ENCODE measurements at places on chromosomes 2 and 18.

DNA sequence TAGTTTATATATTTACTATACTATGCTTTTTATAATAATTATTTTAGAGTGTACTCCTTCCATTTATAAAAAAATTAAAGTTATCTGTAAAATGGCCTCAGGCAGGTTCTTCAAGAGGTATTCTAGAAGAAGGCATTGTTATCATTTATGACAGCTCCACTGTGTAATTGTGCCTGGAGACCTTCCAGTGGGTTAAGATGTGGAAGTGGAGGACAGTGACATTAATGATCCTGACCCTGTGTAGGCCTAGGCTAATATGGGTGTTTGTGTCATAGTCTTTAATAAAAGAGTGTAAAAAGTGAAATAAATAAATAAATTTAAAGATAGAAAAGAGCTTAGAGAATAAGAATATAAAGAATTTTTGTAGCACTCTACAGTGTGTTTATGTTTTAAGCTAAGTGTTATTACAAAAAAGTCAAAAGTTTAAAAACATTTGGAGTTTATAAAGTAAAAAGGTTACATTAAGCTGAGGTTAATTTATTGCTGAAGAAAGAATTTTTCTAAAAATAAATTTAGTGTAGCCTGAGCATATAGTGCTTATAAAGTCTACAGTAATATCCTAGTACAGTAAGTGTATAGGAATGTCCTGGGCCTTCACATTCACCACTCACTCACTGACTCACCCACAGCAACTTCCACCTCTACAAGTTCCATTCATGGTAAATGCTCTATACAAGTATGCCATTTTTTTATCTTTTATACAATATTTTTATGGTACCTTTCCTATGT is 190.0 kb upstream of the SESTD1 start:
- no peak for DNase-seq

- DNase-seq: no peak
These were observed 102.5 kb upstream of the RASGRP3 start for GRCh38 chr2:33373986-33374385.

GRCh38 chr2:151862700-151863099 is 34.5 kb upstream of the ARL5A start:
- no peak for DNase-seq

- DNase-seq: no peak
These were observed 27.9 kb downstream of the PIEZO2 start for GRCh38 chr18:11121443-11121849.

DNA sequence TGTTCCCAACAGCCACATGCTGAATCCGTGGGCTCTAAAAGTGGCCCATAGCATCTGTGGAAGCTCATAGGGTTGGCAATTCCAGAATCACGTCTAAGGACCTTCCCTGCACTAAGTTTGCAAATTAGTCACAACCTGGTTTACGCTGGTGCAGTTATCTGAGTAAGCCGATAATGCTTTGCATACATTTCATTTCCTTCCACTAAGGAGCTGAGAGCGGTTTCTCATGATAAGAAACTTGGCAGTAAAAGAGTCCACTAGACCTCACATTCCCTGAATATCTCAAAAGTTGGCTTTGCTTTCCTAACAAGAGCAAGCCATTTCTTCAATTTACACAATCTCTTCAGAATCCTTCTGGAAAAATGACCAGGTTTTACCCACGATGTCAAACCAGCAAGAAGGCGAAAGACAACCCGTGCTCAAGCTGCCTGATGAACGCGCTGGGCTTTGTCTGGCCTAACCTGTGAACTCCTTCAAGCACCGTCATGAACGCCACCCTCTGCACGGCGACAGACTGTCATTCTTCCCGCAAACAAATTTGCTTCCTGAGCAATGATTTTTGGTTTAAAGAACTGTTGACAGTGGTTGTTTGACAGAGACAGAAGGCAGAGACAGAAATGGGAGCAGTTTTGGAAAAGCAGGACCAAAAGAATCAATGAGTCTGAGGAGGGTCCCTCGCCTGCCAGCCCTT is 73.0 kb upstream of the COPS8 start:
- no peak for DNase-seq

GRCh38 chr2:74522516-74522915 is 3.5 kb downstream of the DQX1 start:
- DNase-seq: no peak

- DNase-seq: no peak
These were observed 32.6 kb upstream of the BCL11A start for GRCh38 chr2:60586081-60586480.

DNA sequence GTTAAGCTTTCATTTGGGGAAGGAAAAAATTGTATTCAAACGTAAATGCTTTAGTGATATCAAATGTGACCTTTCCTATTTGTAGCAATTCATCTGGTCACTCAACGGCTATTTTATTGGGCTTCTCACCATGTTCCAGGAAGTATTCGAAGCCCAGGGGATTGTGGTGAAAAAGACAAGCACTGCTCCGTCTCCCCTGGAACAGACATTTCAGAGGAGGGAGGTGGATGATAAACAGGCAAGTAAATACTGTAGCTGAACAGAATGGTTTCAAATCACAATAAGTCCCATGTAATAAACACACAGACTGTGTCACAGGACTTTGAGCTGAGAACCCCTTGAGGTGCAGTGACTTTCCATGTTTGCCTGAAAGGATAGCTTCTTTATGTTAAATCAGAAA is 464.7 kb upstream of the HNRNPA3 start:
- no peak for DNase-seq

DNA sequence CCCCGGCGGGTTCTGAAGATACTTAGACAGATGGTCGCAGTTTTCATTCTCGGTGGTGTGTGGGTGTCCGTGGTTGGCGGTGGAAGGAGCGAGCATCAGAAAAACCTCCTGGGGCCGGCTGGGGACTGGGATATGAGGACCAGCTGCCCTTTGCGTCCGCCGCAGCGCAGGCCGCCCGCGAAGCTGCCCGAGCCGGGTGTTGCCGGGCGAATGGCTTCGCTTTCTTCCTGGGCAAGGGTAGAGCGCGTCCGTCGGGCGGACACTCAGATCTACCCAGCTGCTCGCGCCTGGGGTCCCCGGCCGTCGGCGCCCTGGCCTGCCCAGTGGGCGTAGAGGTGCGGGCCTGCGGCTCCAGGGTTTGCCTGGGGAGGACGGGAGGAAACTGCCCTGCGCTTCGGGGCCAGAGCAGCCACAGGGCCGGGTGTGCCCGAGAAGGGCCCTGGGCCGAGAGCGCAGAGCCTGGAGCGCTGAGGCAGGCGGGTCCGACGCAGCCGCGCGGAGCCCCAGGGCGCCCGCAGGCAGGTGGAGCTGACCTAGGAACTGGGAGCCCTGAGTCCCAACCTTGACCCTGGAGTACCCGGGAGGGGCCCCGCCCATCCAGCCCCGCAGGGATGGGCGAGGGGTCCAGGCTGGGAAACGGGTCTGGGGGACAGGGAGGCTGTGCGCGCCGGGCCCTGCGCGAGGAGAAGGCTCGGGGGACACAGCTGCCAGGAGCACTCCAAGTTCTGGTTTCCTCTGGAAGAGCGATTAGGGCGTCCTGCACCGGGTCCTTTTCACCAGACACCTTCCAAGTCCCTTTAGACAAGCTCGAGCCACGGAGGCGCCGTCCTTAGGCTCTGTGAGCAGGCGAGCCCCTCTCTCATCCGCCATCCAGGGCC is 1.3 kb downstream of the TWIST2 start:
- no peak for DNase-seq

Data from activated naive CD4-positive, alpha-beta T cell treated with Interleukin-2 at 50 U/mL for 16 hours (primary cell).